ENCODE measurements at places on chromosomes 1 and 21.
A peak's percentile ranks its signal among the peaks of the same experiment; 100 is the strongest.

DNA sequence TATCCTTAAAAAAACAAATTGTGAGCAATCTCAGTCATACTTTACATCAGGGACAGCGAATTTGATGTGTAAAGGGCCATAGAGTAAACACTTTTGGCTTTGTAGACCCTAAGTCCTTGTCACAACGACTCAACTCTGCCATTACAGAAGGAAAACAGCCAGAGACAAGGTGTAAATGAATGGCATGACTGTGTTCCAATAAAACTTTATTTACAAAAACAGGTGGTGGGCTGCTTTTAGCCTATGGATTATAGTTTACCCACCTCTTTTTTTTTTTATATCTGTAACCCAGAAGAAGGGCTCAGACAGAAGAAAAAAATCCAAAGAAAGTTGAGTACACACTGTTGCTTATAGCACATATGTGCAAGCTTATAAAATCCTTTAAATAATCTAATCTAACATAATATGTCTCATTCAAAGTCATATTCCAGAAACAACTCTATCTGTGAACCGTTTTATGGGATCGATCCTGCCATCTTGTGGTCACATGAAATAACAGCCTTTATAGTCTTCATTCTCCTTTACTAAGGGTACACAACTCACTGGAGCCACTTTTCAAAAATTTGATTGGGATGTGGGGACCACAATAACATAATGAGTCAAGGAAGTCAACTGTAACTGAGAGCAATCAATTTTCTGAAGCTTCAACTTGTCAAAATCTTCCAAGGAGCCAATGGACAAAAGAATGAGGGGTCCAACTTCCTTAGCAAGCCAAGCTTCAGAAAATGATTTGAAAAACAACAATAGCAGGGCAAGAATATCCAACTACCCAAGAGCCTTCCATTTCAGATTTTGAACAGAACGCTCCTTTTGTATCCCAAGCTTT, 142.2 kb upstream of the KRTAP19-8 start:
- DNase-seq = peak; percentile 59

DNA sequence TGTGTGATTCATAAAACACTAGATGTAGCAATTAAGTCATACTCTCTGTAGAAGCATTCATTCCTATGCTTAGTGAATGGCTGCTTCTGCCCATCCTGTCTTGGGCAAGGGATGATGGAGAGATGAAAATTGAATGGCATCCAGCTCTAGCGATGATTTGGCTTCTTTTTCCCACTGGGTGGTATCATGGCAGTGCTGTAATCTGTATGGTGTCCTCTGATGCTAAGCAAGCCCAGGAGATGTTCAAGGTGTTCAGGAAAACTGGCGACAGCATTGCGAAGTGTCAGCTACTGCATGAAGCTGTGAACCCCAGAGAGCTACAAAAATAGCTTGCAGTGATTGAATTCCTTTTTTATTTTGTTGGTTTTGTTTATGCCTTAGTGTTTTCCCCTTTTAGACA, 48.9 kb upstream of the LEPR start:
- no peak for DNase-seq

- no peak for DNase-seq
Observed at GRCh38 chr1:200638073-200638472, 17.5 kb upstream of the KIF14 start.

GRCh38 chr1:7623842-7624241, 147.3 kb upstream of the VAMP3 start:
- DNase-seq = no peak
